Mesenchymal stem cell (in vitro differentiated cells and primary cell): ENCODE measurements at places on chromosomes 6 and 20.

GRCh38 chr20:53354314-53354713 is 239.3 kb downstream of the ZNF217 start:
- DNase-seq, result no peak

DNA sequence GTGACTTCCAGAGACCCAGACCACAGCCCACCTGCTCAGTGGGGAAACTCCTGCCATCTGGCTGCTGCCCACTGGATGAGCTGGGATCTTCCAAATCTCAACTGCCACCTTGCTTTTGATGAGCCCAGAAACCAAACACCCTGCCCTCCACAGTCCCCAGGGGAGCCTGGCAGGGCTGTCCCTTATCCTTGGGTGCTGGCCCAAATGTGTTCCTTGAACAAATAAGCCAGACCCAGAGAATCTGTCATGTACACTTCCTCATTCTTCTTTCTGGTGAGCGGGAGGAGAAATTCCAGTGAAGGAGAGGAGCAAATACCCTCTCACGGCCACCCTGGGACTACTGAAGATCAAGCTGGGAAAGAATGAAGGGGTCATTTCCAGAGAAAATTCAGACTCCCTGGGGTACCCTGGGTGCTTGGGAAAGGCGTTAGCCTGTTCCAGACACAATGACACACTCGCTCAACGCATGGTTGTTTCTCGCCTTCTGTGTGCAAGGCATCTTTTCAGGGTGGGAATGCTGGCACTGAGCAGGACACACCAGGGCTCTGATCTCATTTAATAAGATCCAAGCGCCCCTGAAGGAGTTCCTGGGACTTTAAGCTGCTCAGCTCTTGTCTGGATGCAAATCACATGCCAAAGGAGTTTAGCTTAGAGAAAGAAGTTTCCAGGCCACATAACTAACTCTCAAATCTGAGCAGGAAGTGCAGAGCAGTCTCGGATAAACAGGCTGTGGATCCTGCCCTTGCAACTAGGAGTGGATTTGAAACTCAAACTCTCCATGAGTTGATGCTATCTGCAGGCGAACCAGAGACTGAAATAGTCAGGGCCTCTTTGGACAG is 38.5 kb downstream of the PXDC1 start:
- DNase-seq, result no peak

GRCh38 chr6:3194535-3195419 is 32.7 kb downstream of the TUBB2B start:
- DNase-seq, result peak; percentile 36

DNA sequence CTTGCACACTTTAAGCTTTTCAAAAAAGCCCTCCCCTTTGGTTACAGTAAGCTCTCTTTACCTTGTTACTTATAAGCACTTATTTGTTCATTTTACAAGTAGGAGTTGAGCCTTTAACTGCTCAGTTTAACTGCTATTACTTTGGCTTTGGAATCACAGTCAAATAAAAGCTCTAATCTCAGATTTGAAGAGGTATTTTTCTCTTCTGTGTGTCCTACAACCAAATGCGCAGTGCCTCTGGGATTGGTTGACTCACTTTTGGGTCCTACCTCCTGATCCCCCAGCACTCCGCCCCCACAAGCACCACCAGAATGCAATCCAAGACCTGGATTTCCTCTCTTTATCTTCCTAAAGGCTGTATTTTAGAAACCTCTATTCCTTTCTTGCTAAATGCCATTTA is 2.5 kb downstream of the NCOA7 start:
- no peak for DNase-seq

DNA sequence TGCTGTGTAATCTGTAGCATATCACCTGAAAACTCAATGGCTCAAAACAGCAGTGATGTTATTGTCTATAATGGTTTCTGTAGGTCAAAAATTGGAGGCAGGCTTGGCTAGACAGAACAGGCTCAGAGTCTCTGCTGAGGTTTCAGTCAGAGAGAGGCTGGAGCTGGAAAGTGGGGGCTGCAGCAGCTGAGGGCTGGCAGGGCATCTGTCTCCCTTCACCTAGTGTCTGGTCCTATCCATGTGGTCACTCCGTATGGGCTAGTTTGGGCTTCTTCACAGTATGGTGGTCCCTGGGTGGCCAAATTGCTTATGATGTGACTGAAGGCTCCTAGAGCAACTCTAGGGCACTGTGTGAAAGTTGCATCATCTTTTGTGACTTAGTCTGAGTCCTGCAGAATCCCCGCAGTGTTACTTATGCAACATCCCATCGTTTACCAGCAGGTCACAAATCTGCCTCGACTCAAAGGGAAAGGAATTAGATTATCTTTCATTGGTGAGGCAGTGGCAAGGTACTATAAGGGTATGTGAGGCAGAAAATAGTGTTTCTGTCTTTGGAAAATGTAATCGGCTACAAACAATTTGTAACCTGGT is 497.0 kb downstream of the EPHA7 start:
- DNase-seq, result no peak
